Lower leg skin (tissue), 4 donors: ENCODE measurements at places on chromosomes 4 and X. TPM values are rescaled to one million over a fixed set of nuclear protein-coding genes. Genes with fewer than 3 reads are reported as not detected.

HELT gene
- 1.9 TPM for total RNA-seq

TGIF2LX gene
- total RNA-seq, result not detected

EGFL6 gene
- 0.38 TPM for total RNA-seq

CRMP1 gene
- 0.17 TPM for total RNA-seq

MAGEB17 gene
- not detected for total RNA-seq

TCEAL8 gene
- 54.6 TPM for total RNA-seq

- no peak for DNase-seq
Measured at GRCh38 chrX:2313864-2314640, 186.7 kb downstream of the DHRSX start.

DNA sequence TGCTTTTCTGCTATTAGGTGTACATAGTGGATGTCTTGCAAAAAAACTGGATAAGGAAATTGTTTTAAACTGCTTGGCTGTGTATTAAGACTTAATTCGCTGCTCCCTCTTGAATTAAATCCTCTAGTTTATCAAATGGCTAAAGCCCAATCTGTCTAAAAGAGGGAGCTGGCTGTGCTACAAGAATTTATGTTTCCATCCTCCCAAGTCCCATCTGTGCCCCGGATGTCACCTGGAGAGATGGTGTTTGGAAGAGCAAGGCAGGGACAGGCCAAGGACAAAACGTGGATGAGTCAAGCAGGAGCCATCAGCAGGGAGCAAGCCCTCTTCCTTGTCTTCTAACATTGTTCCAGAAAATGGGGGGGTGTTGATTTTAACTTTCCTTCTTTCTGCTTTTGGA is 171.3 kb upstream of the LCORL start:
- DNase-seq, result no peak

DNA sequence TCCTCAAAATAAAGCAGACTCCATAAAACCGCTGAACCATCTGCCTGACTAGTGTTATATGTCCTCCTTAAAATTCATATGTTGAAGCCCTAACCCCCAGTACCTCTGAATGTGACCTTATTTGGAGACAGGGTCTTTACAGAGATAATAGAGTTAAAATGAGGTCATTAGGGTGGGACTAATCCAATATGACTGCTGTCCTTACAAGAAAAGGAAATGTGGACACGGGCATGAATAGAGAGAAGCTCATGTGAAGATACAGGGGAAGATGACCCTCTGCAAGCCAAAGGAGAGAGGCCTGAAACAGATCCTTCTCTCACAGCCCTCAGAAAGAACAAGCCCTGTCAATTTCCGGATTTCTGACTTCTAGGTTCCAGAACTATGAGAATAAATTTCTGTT is 82.0 kb upstream of the KLHL13 start:
- DNase-seq, result no peak

- DNase-seq, result no peak
Measured at GRCh38 chrX:133454491-133454914, 39.2 kb upstream of the GPC4 start.

- DNase-seq, result no peak
Measured at GRCh38 chr4:11436673-11437072, 8.0 kb upstream of the HS3ST1 start.

DNA sequence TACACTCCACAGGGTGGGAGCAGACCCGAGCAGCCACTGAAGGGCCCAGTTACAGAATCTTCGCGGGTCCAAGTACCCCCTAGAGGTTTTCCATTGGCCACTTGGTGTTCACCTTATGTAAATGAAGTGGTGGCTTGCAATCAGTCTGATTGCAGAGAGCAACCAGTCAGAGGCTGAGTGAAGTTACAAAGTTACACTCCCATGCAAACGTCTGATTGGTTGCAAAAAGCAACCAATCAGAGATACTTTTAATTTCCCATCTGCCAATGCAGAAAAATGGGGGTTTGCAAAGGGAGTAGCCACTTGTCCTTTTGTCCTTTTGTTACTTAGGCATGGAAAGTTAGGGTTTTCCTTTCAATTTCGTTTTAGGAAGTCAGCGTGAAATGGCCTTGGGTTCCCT is 27.0 kb upstream of the NKAP start:
- DNase-seq, result no peak

DNA sequence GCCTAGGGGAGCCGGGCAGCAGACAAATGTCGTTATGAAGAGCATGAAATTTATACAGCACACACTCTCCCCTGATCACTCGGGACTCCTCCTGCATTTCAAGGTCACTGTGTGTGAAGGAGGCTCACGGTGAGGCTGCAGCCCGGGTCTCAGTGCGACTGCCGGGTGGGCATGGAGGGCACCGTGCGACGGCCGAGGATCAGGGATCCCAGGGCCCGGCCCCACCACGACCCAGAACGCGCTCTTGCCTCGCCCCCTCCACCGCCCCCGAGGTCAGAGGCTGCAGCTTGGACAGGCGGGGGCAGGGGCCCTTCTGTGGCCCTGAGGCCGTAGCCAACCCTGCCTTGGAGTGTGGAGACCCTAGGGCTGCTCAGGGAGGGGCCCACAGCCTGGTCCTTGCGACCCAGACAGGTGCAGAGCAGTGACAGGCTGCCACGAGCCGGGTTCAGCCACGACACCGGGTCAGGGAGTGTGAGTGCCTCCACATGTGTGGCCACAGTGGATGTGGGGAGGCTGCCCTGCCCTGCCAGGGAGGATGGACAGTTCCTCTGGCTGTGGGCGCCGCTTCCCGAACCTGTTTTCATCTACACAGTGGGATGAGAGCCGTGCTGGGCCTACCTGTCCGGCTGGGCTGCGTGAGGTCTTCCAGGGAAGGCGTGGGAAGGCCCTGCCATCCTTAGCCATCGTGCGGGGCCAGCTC is 89.3 kb upstream of the NKX1-1 start:
- no peak for DNase-seq

DNA sequence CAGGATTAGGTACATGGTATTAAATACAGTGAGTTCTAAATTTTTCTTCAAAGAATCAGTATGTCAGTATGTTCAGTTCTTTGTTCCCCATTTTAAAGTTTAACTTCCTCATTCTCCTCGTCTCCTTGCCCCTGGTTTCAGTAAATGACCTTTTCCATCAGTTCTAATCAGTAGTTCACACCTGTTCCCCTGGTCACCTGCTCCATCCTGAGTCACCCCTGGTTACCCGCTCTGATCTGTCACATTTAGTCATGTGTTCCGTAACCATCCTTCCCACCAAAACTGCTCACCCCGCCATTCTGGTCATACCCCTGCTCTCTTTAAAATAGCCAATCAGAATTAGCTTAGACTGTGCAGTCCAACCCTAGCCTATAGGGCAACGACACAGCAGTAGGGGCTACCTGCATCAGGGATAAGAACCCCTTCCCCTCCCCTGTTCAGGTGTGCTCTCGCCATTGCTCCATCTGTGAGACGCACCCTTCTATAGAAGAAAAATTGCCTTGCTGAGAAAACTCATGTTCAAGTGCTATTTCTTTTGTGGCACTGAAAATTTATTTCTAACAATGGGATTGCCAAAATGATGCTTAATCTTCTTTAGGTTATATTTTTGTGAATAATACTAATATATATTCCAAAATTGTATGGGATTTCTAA is 181.3 kb downstream of the OR13H1 start:
- peak; percentile 45 for DNase-seq

DNA sequence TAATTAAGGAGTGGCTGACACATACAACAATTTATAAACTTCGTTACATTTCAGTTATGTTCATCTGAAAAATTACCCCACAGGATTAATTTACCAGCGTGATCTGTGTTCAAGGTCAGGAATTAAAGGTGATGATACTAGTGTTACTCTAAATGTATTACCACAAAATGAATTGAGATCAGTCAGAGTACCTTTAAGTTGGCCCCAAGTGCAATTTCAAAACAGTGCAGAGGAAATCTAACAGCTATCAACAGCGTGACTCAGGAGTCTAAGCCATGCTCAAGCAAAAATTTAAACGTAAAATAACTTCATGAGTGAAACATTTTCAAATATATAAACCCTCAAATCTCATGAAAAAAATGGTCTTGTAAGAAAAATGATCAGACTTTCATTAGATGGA is 18.7 kb downstream of the ANTXR2 start:
- DNase-seq, result no peak

GRCh38 chr4:2048831-2049230 is 10.3 kb upstream of the NAT8L start:
- DNase-seq, result no peak

DNA sequence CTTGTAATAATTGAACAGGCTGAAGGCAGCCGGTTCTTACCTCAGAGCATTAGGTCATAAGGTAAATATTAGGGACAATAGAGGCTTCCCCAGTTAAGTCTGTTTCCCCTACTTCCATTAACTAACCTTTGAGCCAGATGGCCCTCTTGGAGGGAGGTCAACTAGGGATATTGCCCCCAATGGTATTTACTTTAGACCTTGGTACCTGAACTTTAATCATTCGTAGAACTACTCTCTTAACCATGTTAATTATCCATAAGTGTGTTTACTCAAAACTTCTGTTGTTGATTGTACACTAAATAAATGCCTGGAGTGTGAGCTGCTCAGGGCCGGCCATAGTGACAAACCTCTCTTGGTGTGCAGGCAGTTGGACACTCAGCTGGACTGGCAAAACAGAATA is 1843.5 kb upstream of the AGA start:
- no peak for DNase-seq

DNA sequence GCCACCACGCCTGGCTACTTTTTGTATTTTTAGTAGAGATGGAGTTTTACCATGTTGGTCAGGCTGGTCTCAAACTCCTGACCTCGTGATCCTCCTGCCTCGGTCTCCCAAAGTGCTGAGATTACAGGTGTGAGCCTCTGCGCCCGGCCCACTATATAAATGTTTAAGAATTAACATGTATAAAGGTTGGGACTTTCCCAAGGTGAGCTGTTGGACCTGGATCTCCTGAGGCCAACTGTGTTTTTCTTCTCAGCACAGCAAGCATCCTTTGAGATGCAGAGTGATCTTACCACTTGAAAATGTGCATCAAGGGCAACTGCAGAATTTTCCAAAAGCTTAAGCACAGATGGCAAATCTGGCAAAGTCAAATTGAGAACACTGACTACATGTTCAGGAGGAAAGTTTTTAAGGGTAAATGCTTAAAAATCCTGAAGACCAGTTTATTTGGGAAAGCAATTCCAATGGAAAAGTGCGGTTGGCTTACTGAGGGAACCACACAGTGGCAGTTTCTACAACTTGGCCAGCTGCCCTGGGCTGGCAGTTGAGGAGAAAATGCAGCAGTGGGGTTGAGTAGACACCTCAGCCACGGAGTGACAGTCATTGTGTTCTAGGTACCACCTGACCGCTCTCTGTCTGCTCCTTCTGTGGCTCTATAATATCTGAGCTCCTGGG is 168.9 kb downstream of the CBR4 start:
- no peak for DNase-seq

DNA sequence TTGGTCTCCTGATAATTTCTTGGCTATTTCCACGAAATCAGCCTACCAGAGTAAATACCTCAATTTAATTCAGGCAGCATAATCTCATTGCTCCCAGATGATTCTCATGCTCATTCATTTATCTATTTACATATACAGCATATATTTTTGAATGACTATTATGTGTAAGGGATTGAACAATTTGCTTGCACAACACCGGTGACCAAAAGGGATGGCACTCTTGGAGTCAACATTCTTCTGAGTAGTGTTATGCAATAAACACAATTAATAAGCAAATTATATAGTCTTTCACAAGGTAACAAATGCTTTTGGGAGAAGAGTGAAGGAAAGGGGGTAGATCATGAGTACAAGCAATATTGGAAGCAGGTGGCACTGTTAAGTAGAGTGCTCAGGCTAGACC is 1015.3 kb downstream of the ARAP2 start:
- DNase-seq, result no peak

- no peak for DNase-seq
Measured at GRCh38 chrX:23435575-23435974, 100.9 kb downstream of the PTCHD1 start.

DNA sequence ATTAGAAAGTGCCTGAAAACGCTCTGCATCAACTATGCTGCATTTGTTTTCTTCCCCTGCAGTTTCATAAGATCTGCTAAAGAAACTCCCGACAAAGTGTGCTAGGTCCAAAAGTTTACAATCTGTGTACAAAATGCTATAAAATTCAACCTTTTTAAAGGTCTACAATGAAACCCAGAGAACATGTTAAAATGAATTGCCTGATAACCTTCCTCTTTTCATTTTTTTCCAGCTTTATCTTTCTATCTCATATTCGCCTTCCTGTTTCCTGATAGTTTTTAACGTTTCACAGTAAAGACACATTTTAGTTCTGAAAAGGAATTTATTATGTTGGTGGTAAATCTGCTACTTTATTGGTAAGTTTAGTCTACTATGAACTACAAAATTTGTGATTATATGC is 9.5 kb upstream of the HPGDS start:
- DNase-seq, result no peak

- DNase-seq, result no peak
Measured at GRCh38 chr4:3234171-3235029, 14.6 kb upstream of the MSANTD1 start.

GRCh38 chrX:109710181-109710580 is 22.9 kb downstream of the ACSL4 start:
- no peak for DNase-seq

DNA sequence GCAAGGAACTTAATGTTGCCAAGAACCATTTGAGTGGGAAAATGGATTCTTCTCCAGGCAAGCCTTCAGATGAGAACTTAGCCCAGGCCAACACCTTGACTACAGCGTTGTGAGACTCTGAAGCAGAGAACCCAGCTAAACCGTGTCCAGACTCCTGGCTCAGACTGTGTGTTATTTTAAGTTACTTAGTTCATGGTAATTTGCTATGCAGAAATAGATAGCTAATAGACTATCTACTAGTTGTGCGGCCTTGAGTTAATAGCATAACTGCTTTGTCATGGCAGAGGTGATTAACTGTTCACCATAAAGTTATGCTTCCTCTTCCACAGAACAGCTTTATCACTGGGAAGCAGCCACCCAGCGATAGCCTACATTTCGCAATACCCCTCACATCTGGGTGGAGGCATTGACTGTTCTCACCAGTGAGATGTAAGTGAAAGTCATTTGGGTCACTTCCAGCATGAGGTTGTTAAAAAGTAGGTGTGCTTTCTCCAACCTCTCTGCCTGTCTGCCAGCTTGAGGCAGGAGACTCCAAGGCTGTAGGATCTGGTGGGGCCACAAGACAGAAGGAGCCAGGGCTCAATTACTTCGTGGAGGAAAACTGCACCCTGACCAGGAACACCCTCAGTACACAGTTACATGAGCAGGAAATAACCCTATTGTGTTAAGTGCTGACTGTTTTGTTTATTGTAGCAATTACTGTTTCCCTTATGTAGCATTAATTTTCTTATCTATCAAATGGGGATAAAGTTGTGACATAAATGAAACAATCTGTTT is 94.2 kb downstream of the GPAT3 start:
- no peak for DNase-seq

GRCh38 chr4:180314972-180315371 is 1928.2 kb upstream of the TENM3 start:
- DNase-seq, result no peak
